Psoas muscle (tissue), 8 donors: ENCODE measurements at places on chromosomes 7 and 10. TPM values are rescaled to one million over a fixed set of nuclear protein-coding genes. Genes with fewer than 3 reads are reported as not detected.

ANKRD61 gene
- not detected for polyA plus RNA-seq

CLRN3 gene
- polyA plus RNA-seq = not detected

COL28A1 gene
- polyA plus RNA-seq = 1.7 TPM

NYAP1 gene
- 0.12 TPM for polyA plus RNA-seq

LRRN3 gene
- polyA plus RNA-seq = 1.9 TPM

POLR1F gene
- 17.5 TPM for polyA plus RNA-seq

MOGAT3 gene
- not detected for polyA plus RNA-seq

PPP1R17 gene
- polyA plus RNA-seq = not detected

DNA sequence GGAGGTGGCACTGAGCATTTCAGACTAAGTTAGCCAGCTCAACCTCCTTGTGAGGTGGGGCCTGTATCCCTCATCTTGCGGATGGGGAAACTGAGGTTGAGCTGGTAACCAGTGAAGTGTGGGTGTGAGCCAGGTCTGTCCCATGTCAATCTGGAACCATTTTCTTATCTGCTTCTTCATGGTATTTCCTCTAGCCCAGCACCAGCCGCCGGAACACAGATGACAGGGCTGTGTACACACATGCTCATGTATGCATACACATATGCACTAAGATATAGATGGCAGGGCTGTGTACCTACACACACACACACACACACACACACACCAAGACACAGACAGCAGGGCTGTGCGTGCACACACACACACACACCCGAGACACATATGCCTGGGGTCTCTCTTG is 18.5 kb downstream of the RAMP3 start:
- DNase-seq = no peak

DNA sequence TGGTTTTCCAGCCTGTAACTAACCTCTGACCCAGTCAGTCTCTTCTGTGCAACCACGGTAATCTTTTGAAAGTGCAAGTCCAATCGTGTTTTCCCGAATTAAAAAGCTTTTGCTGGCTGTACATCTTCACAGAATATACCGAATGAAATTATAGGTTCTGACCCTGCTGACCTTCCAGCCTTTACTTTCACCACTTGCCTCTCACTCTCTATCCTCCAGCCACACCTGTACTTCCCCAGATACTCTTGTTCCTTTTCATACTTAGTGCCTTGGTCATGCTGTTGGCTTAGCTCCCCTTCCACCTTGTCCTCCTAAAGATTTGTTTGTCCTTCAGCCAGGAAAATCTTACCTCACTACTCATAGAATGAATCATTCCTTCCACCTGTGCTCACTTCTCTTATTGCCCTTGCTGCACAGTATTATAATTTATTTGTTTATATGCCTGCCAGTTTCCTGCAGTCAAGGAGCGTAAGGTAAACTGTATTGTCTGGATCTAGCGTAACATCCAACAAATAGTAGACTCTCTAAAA is 2.3 kb upstream of the PNPLA8 start:
- DNase-seq = no peak

DNA sequence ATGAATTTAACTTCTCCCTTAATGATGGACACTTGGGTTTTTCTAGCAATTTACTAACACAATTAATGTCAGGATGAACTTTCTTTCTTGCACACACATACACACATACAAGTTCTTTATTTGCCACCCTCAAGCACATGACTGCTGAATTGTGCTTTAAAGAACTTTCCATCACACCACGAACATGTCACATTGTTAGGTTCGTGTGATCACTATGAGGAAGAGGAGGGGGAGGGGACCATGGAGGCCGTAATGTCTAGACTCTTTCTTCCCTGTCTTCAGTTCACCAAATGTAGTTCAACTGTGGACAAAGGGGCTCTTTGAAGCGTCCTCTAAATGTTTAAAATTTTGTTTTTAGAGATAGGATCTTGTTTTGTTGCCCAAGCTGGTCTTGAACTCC is 31.0 kb downstream of the NUP42 start:
- no peak for DNase-seq

GRCh38 chr7:112225006-112225405 is 18.5 kb downstream of the ZNF277 start:
- no peak for DNase-seq

DNA sequence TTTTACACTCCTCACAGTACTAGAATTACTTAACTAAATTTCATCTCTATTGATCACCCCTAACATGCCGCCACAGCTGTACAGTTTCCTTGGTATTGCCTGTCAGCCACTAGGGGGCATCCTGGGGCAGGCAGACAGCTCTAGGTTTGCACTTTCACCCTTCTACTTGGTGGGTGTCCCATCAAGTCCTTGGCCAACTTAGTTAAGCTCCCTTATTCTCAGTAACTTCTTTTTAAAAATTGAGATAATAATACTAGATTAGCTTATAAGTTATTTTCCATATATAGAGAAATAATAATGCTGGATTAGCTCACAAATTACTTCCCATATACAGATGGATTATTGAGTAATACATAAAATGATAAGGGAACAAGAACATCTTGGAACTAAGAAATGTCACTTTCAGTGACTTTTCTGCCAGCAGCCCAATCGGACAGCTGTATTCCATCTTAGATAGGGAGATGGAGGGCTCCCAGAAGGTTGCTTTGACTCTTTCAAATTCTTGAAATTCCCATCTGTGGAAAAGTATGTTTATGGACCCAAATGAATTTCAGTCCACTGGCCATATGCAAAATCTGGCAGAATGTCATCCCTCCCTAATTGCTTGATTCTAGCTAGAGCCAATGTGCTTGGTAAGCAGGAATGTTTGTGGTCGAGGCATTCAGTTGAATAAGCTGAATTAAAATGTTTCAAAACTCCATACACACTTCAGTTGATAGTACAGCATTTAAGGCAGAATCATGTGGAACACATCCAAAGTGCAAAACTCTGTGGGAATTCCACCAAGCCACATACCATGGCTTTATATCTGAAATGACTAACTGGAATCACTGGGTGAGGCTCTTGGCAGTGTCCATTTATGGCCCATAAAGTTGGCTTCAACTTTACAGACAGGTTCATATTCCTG is 309.7 kb downstream of the CSTF2T start:
- peak; percentile 18 for DNase-seq

- no peak for DNase-seq
These were observed 100.2 kb downstream of the AGMO start for GRCh38 chr7:15461576-15461975.

GRCh38 chr7:142177869-142178268 is 66.4 kb downstream of the MGAM2 start:
- DNase-seq = no peak

GRCh38 chr7:28390426-28390825 is 21.9 kb upstream of the CREB5 start:
- DNase-seq = no peak

DNA sequence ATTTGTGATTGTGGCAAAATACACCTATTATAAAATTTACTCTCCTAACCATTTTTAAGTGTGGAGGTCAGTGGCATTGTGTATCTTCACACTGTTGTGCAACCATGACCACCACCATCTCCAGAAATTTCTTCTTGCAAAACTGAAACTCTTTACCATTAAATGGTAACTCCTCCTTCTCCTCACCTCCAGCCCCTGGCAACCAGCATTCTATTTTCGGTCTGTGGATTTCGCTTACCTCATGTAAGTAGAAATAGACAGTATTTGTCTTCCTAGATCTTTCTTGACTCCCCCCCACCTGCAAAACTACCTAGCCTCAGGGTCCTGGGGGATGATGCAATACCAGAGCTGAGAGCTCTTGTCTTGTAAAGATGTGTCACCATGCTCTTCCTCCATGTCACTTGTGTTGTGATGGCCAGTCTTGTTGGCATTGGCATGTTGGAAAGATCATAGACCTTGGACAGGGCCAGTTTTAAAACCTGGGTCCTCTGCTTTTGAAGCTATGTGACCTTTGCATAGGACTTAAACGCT is 71.1 kb upstream of the EMX2 start:
- DNase-seq = no peak
